ENCODE measurements at places on chromosomes 2 and 18.

- no peak for DNase-seq
Measured at GRCh38 chr2:107001062-107001461, 115.1 kb upstream of the ST6GAL2 start.

- no peak for DNase-seq
Measured at GRCh38 chr2:227482638-227483340, 10.8 kb downstream of the AGFG1 start.

- DNase-seq, result no peak
Measured at GRCh38 chr2:156340804-156341451, 8.4 kb upstream of the NR4A2 start.

GRCh38 chr2:200320991-200321390 lies 14.5 kb downstream of the SPATS2L start:
- no peak for DNase-seq

- DNase-seq, result no peak
Measured at GRCh38 chr2:135913727-135914365, 37.6 kb upstream of the MCM6 start.

- no peak for DNase-seq
Measured at GRCh38 chr2:7672027-7672684, 754.9 kb downstream of the RNF144A start.

- DNase-seq, result no peak
Measured at GRCh38 chr2:121790276-121790956, 35.0 kb downstream of the TSN start.

- no peak for DNase-seq
Measured at GRCh38 chr2:158619496-158619895, 162.7 kb downstream of the PKP4 start.

DNA sequence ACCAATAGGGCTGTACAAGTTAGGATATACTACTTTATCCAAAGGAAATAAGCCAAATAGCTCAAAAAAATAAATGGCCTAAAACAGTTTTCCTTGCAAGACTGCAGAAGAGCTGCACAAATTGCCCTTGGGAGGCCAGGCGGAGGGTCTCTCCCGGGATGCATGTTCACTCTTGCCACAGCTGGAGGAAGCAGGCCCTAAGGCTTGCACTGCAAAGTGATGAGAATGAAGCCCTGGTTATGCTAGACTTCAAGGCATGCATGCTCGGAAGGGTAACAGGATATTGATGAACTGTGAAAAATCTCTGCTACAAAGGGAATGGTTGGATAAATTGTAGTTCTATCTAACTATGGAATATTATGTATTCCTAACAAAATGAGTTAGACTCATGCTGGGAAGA lies 27.5 kb upstream of the LDLRAD4 start:
- DNase-seq, result no peak

- no peak for DNase-seq
Measured at GRCh38 chr2:9820020-9820973, 23.0 kb upstream of the TAF1B start.

- no peak for DNase-seq
Measured at GRCh38 chr2:66030553-66030952, 404.4 kb upstream of the MEIS1 start.

DNA sequence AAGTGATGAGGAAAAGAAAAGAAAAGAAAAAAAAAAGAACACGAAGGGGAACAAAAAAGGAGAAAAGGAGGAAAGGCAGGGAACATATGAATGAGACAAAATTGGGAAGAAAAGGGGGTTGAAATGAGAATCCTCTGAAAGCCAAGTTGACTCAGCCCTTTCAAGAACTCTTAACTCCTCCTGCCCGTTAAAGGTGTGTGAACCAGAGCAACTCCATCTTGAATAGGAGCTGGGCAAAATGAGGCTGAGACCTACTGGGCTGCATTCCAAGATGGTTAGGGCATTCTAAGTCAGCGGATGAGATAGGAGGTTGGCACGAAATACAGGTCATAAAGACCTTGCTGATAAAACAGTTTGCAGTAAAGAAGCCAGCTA lies 4.0 kb upstream of the POLE4 start:
- DNase-seq, result no peak

- DNase-seq, result no peak
Measured at GRCh38 chr2:113164930-113165585, 8.7 kb upstream of the PSD4 start.

DNA sequence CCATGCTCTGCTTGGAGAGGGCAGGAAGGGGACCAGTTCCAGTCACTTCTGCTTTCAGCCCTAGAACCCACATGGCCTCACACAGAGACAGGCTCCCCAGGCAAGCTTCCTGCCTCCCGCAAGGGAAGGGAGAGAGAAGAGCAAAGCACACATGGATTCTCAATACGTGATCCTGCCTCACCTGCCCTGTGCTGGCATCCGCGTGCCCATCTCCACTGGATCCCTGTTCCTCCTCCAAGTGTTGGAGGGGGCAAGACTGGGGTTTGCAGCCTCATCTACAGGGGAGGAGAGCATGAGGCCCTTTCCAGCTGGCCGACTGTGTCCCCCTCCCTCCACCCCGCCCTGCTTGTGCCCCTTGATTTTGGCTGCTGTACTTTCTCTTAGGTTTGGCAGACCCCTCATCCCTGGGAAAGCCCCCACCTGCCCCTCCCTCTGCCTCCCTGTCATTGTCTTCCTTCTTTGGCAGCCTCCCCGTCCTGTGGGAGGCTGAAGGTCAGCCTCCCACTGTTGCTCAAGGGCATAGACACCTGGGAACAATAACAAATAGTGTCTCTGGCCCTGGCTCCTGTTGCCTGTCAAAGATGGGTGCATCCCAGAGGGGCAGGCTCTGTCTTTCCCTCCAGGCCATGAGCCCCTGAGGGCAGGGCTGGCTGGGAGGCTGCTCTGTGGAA lies 22.7 kb downstream of the KCNF1 start:
- no peak for DNase-seq

- DNase-seq, result no peak
Measured at GRCh38 chr2:176111309-176111663, 4.2 kb downstream of the HOXD11 start.

GRCh38 chr2:30127016-30127893 lies 19.6 kb upstream of the YPEL5 start:
- no peak for DNase-seq

DNA sequence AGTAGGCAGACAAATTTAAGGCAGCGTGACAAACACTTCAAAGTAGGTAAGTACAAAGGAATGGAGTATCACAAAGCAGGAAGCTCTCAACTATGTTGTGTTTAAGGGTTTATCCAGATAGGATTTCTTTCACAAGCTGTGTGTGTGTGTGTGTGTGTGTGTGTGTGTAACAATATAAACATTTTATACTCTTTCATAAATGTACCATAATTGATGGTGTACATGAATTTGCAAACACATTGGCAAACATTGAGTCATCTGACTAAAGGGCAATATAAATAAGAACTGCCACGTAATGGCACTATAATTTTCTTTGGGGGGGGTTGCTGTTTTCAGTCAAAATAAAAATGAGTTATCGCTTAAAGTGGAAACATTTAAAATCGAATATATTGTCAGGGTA lies 1004.4 kb upstream of the DDX18 start:
- no peak for DNase-seq

DNA sequence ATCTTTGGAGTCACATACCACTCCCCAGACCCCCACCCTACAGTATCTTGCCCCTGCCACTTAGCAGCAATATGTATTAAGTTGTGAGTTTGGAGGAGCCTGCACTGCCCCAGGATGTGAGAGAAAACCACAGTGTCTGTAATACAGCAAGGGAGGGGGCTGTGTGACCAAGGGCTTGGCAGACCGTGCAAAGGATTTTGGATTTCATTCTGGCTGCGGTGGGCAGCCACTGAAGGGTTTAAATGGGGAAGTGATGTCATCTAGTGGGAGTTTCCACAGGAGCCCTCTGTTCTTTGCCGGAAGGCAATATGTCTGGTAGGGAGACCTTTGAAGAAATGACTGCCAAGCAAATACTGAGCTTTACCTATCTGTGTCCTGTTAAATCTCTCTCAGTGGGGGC lies 202.4 kb downstream of the FHOD3 start:
- DNase-seq, result no peak

DNA sequence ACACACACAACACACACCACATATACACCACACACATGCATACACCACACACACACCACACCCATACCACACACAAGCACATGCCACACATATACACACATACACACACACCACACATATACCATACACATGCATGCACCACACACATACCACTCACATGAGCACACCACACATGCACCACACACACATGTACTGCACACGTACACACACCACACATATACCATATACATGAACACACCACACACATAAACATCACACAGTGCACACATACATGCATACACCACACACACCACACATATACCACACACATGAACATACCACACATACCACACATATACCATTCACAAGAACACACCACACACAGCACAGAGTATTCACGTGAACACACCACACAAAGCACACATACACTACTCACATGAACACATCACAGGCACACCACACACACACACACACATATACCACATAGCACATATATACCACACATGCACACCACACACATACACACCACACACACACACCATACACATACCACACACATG lies 219.9 kb upstream of the RAB6C start:
- DNase-seq, result no peak

DNA sequence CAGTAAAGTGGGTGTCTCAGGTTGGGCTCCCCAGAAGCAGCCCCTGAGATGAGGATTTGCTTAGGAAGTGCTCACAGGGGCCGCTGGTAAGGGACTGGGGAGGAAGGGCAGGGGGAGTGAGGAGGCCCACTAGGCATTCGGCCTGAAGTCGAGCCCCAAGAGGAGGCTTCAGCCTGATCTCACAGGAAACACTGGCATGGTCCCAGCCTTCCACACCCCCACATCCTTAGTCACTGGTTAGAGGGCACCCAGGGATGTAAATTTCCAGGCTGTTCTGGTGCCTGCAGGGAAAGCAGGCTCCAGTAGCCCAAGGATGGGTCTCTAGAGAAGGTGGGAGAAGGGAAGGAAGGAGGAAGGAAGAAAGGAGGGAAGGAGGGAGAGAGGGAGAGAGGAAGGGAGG lies 22.4 kb upstream of the KCNK3 start:
- no peak for DNase-seq

All from stimulated activated CD8-positive, alpha-beta memory T cell treated with anti-CD3 and anti-CD28 coated beads, Interleukin-7, amount 100 ng/mL, for 1 hour (primary cell).